ENCODE measurements at places on chromosomes 12 and 14.

GRCh38 chr12:132178316-132178715 lies 34.1 kb downstream of the NOC4L start:
- no peak for DNase-seq

- peak; percentile 15 for DNase-seq
Observed at GRCh38 chr12:101298426-101298825, 18.5 kb downstream of the UTP20 start.

DNA sequence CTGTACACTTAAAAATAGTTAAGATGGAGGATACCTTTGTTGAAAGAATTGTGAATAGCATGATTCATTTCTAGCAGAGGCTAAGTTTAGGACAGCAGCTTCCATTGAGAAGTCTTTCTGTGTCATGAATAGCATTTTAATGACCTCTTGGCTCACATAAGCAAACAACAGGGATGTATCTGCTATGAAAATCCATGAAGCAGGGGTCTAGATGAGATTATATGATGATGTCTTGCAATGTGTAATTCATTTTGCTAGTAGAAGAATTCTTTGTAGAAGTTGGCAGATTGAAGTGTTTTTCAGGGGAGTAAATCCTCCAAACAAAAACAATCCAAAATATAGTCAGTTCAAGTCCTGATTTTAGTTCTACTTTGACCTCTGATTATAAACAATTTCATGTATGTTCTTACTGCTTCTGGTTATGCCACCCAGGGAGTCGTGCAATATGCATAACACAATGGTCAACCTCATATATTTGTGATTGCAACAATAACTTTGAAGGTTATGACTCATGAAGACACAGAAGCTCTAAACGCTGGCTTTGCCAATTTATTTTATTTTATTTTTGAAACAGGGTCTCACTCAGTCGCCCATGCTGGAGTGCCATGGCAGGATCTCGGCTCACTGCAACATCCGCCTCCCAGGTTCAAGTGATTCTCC lies 6.9 kb upstream of the RD3L start:
- no peak for DNase-seq

GRCh38 chr14:50559990-50560930 lies at the start of gene ATL1:
Gene ATL1, plus strand, starts transcription at chr14:50560145. Its CDS starts 121 bp downstream, at chr14:50560266.
- peak; percentile 14 for DNase-seq

GRCh38 chr12:69726922-69727321 lies 11.7 kb upstream of the RAB3IP start:
- no peak for DNase-seq

GRCh38 chr12:48422060-48422459 lies 50.3 kb upstream of the ANP32D start:
- DNase-seq: no peak

- DNase-seq: peak; percentile 58
Observed at GRCh38 chr14:49975276-49975675, 82.4 kb downstream of the ARF6 start.

DNA sequence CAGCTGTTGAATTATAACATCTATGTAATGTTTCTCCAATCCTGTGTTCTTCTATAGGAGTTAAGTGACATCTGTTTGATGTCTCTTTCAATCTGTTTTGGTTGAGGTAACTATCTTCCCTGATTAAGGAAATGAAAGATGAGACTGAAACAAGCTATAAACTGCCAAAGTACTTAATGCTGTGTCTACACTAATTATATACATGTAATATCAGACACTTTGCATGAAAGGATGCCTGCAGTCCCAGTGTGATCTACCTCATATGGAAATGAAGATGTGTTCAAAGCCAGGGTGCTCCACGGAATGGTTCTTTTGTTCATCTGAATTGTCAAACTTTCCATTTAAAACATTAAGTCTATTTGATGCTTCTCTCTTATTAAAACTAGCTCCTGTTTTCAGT lies 958.3 kb downstream of the GALC start:
- DNase-seq: no peak

- no peak for DNase-seq
Observed at GRCh38 chr12:62726471-62726980, 208.4 kb downstream of the PPM1H start.

DNA sequence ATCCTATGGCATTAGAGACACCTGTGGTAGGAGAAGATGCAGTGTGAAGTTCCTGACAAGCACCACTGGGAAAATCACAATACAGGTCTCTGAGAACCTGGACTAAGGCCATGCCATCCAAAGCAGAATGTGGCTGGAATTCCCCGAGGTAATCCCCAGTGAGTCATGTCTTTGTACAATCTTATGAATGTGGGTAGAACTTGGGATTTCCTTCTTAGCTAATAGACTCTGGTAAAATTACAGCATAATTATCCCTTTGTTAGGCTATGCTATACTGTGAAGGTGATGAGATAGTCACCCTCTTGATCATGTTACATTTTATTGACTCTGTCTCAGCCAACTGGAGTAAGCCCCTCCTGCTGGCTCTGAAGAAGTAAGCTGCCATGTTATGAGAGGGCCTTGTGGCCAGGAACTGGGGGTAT lies 224.3 kb upstream of the DCN start:
- no peak for DNase-seq

- no peak for DNase-seq
Observed at GRCh38 chr12:130705178-130705822, 10.8 kb downstream of the RIMBP2 start.

- no peak for DNase-seq
Observed at GRCh38 chr14:72932893-72933292, 6.6 kb downstream of the DCAF4 start.

DNA sequence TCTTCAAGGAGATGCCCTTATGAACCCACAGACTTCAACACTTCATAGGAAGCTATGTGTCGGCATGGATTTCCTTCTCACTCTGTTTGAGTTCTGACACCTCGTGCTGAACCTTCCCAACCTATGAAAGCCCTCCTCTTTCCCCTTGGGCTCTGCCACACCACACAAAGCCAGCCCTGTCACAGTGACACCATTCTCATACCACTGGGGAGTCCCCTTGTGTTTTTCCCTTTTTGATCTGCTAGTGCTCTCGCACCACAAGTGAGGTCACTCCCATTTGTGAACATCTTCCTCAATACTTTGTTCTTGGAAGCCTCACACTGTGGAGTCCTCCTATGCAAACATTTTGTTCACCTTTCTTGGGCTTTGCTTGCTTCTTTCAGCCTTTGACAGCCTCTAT lies 264.6 kb upstream of the ALG10 start:
- DNase-seq: no peak

- no peak for DNase-seq
Observed at GRCh38 chr12:31876568-31877424, 82.4 kb upstream of the RESF1 start.

GRCh38 chr12:53423597-53423996 lies at the start of gene AMHR2:
Gene AMHR2, plus strand, starts transcription at chr12:53423855. Its CDS starts 80 bp downstream, at chr12:53423935.
- DNase-seq: no peak

DNA sequence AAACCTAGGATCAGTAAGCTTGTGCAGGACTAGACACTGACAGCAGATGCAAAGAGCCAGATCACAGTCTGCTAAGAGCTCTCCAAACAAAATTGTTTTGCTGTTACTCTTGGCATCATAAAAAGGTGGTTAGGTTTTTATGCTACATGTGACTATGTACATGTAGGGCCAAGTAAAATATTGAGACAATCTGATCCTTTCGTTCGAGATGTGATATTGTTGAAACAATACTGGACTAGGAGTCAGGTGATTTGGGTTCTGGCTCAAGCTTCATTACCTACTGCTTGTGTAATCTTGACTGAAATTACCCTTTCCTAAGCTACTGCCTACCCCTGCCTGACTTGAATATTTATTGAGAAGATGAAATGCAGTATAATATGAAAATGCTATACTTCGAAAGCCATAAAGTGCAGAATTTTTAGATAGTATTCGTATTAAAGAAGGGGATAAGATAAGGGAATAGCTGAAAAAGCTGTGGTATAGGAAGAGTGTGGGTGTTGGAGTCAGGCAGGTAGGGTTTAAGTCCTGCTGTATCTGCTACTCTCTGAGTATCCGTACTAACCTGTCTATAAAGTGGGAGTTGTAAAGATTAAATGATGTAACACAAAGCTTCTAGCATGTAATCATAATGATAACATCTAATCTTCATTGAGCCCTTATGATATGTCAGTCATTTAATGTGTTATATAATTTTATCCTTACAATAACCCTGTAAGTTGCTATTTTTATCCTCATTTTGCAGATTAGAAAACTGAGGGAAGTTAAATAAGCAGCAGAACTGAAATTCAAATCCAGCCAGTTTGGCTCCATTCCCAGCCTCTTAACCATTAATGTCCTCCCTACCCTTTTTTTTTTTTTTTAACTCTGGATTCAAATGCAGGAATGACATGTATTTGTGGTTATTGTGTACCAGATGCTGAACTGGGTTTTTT lies 38.6 kb upstream of the ATF1 start:
- DNase-seq: no peak

DNA sequence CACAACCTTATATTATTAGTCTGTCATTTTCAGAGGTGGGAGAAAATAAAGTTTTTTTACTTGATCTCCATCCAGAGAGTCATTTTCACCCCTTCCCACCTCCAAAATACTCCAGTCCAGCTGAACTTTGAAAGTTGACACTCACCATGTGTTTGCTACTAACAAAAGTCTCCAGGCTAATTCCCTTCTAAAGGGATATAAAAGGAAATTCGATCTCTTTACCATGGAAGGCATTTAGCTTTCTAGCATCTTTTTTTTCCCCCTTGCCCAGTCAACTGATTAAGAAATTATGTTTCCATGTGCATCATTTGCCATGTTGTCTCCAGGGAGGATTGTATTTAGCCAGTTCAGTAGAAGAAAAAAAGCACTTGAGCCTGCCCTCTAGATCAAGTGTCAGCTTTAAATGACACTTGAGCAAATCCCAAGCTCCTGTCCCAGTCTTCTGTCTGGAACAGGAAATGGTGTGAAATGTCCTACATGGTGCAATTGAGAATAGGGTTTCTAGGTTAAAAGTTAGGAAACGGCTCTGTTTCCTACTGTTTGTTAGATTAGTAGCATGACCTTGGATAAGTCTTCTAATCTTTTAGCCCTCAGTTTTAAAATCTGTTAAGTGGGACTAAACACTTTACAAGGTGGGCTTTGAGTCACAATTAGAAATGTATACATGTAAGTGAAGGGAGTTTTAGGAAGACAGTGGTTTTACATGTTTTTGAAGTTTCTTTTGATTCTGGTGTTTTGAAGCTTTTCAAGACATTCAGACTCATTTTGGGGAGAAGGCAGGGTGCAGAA lies 67.2 kb downstream of the GNS start:
- DNase-seq: peak; percentile 43

GRCh38 chr12:508145-508544 lies 48.4 kb downstream of the B4GALNT3 start:
- DNase-seq: no peak

DNA sequence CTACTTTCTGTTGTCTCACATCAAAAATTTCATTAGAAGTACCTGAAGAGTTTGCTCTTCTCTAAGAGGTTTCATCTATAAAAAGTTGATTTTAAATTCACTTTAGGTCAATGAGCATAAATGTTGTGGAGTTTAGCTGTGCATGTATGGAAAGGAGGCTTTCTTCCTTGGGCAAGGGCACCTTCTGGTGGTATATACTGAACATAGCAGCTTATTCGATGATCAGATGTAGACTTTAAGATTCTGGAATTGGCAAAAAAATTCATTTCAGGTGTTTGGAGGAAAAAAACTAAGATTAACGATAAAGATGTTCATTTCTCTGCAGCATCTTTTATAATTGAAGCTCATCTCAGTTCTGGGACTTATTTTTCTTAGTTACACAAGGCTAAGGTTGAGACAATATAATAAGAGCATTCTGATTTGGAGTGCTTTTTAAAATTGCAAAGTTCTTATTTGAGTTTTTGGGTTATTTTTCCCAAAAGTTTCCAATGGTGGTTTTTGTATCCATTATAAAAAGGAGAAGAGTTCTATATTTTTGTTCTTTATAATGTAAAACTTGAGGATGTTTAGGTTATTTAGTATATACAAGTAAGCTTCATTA lies 46.8 kb downstream of the TMEM117 start:
- DNase-seq: peak; percentile 34

DNA sequence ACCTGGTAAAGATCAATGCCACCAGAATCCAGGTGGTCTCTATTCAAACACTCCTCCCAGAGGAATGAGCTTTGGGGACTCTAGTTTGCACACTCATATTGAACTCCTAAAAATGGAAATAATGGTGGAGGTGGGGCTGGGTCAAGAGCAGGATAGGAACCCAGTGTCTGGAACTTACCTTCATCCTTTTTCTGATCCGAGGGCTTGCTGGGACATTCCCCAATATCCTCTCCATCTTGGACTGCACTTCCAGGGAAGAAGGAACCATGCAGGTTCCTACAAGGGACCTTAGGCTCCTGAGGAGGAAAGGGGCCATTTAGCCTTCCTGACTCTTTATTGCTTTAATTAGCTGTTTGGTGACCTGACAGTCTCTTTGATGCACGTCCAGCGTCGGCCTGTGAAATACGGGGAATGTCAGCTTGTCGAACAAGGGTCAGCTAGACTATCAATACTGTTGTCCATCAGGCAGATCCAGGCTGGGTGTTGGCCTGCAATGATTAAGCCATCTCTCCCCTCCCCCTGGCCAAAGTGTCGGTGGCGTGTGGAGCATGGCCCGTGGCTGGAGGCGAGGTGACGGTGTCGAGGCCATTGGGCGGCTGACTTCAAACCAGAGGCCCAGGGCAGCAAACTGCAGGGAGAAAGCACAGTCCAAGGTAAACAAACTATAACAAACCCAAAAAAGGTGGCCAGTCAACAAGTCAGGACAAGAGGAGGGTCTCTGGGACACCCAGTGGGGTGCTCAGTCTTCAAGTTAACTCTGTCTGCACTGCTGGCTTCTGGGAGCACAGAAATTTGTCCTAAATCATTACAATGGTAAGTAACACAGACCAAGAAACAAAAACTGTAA lies 405.2 kb upstream of the TBX3 start:
- no peak for DNase-seq

DNA sequence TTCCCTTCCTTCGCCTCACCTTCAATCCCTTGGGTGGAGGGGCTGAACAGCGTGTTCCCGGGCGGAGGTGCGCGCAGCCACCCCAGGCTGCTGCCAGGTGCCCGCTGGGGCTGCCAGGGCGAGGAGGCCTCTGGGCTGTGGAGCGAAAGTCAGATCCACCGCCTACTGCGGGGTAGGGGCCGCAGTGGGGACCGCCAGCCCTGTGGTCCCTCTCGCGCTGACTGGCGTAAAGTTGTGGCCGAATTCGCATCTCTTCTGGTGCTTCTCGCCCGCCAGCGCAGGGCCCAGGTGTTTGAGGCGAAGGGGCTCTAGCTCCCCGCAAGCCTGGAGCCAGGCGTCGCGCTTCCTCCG lies 6.9 kb upstream of the HOXC4 start:
- no peak for DNase-seq

DNA sequence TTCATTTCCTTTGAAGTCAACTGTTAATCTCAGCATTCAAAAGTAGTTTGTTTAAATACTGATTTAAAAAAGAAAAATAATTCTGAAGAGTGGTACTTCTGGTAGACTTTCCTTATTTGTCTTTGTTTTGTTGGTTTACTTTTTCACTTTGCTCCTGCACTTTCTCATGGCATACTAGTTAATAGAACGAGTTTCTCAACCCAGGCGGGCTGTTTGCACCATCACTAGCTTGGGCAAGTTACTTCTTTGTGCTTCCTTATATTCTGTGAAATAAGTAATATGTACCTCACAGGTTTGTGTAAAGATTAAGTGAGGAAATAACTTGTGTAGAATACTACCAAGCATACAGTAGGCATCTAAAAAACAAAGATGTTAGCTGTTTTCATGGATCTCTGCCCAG lies 45.5 kb downstream of the SLC38A6 start:
- no peak for DNase-seq

- DNase-seq: peak; percentile 68
Observed at GRCh38 chr14:50116181-50116956, at the start of gene VCPKMT. Gene VCPKMT, minus strand, starts transcription at chr14:50116572. Its CDS starts 20 bp downstream, at chr14:50116552.

GRCh38 chr12:5416571-5416970 lies 15.3 kb upstream of the NTF3 start:
- DNase-seq: no peak

GRCh38 chr14:100738704-100739131 lies 12.0 kb downstream of the DLK1 start:
- DNase-seq: no peak

Data from AG09319 (cell line).